NCI-H748 treated with DMSO at 0.1 percent for 48 hours (cell line): ENCODE measurements at places on chromosomes 13 and 19.

DNA sequence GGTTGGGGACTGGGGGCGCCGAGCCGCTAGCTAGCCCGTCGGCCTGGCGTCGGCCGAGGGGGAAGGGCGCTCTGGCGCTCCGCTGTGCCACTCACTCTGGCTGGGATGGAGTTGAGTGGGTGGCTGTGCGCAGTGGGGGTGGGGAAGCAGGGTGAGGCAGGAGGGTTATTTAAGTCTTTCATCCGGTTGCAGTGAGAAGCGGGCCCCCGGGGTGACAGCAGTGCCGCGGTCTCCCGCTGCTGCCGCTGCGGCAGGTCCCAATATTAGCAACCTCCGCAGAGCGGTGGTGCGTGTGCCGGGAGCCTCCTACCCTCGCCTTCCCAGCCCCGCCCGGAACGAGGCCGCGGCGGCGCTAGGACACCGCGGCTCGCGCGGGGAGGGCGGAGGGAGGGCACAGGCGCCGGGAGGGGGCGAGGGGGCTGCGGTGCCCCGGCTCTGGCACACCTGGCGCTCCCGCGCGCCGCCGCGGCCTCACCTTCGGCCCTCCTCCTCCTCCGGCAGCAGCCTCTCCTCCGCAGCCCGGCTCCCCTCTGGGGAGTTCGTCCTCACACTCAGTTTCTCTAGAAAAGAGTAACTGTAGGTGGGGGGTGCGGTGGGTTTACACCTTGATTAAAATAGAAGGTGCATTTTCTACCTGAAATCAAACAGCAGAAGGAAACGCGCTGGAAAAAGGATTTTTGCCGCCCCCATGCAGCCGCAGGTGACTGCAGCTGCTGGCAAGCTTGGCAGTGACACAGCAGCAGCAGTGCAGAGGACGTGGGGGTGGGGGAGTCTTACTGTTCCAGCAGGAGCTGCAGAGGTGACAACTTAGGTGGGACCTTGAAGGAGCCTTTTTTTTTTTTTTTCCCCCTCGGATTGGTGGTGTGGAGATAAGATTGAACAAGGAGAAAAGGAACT, 4.5 kb downstream of the FGF9 start:
- peak; percentile 89 for DNase-seq

DNA sequence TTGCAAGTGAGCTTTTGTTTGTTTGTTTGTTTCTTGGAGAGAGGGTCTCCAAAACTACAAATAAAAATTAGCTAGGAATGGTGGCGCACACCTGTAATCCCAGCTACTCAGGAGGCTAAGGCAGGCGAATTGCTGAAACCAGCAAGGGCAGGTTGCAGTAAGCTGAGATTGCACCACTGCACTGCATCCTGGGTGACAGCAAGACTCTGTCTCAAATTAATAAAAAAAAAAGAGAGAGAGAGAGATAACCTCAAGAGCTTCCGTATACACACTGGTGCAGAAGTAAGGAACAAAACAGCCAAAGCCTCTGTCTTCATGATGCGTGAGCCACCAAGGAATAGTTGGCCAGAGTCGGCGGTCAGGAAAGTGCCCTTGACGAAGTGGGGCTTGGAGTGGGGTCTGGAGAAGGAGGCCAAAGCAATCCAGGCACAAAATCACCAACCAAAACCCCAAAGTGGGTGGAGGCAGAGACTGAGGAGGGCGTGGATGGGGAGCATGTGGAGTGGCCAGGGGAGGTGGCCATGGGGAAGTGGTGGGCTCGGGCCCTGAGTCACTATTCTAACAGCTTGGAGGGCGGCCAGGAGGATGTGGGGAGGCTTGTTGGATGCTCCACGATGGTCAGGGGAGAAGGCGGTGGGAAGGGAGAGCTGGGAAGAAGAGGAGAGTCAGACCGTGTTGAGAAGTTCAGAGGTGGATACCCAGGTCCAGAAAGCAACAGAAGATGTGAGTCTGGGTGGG, 21.2 kb upstream of the TOMM40 start:
- no peak for DNase-seq

- DNase-seq, result no peak
Observed at GRCh38 chr13:72728290-72728605, 525 bp downstream of the BORA start.

DNA sequence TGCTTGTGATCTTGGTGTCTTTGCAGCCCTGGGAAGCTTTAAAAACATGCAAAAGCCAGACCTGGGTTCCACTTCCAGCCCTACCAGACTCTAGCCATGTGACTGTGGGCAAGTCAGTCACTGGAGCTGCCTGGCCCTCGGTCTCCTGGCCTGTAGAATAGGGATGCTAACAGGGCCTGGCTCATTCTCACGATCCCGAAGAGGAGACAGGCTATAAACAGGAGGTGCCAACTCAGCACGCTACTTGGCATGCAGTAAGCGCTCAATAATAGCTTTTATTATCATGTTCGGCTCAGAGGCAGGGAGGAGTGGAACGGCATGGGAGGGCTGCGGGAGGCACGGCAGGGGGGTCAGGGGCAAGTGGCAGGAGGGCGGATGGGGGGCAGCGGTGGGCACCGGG, 1.7 kb downstream of the CTXN1 start:
- no peak for DNase-seq

DNA sequence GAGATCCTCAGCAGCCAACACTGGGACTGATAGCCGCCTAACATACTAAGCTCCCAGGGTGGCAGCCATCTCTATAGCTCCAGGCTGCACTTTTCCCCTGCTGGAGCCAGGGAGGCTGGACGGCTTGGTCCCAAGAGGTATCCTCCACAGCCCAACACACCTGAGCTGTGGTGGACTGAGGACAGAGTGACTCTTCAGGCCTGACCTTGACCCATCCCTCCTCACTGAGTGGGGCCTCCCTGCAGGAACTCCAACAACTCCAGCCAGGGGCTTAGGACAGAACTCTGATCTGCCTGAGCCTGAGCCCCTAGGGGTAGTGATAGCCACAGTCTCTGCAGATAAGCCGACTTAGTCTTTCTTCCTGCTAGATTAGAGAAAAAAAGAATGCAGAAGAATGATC, 958.1 kb upstream of the PRR20A start:
- no peak for DNase-seq

DNA sequence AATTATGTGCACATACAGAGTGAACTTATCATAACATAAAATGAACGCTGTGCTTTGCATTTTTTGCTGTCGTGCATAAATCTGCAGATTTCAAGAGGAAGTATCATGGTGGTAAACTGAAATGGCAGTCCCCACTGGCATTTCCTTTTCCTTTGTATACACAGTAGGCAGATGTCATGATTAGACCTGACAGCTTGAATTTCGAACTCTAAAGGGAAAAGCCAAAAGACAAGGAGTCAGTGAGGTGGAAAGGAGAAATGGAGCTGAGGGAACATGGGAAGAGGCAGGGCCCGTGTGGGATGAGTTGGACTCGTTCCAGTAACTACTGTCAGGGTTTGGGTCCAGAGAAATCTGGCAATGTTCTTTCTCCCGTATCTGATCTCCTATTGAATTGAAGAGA, 454.1 kb upstream of the SGCG start:
- no peak for DNase-seq

DNA sequence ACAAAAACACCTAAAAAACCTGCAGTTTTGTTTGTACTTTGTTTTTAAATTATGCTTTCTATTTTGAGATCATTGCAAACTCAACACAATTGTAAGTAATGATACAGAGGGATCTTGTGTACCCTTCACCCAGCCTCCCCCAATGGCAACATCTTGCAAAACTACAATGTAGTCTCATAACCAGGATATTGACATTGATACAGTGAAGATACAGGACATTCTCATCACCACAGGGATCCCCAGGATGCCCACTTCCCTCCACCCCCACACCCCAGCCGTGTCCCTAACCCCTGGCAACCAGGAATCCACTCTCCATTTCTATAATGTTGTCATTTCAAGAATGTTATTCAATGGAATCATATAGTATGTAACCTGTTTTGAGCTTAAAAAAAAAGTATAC, 10.3 kb upstream of the C5AR2 start:
- DNase-seq, result no peak

DNA sequence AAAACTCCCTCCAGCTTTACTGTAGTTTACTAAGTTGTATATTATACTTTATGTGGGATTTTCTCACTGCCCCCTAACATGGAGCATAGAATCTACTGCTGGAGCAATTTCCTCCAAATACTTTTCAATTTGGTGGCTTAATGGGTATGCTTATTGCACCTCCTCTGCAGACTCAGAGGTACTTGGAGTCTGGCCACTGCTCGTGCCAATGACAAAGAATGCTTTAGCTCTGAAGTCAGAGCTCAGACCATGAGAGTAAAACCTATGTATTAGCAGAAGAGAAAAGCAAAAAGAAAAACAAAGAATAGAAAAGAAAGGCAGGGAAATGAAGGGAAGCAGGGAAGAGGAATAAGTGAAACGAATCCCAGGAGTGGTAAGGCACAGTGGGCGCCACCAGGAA, 71.9 kb downstream of the SUCLA2 start:
- DNase-seq, result no peak
